AG10803 (cell line): ENCODE measurements at places on chromosomes 2 and 18.

DNA sequence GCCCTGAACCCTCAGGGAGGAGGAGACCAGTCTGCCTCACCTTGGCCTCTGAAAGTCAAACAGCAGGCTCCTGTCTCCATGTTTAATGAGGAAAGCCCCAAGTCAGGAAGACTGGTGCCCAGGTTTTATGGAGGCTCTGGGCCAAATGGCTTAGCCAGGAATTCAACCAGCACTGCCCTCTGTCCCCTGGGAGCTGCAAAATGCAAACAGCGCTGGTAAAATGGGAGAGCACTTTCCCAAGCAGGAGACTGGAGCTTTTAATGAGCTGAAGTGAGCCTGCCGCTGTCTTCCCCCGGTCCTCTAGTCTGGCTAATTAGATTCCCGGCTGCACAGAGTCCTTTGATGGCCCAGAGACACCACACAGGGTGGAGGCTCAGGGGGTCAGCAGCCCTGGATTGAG is 276.0 kb upstream of the TRIB2 start:
- DNase-seq = peak; percentile 36

DNA sequence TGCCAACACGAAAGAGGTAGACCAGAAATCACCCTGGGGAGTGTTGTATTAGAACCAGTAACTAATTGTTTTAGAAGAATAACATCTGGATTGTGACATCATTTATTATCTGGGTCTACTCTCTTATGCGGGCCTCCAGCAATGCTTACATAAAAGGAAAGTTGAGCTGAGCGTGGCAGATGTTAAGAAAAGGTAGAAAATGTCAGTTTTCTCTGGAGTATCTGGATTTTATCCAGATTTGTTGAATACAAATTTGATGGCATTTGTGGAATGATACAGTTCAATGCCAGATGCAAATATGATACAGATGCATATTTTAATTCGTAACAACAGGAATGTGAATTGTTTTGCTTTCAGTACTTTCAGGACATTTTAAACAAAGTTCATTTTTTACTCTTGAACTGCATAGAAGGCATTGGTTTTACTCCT is 90.3 kb downstream of the PRPF40A start:
- peak; percentile 69 for DNase-seq

DNA sequence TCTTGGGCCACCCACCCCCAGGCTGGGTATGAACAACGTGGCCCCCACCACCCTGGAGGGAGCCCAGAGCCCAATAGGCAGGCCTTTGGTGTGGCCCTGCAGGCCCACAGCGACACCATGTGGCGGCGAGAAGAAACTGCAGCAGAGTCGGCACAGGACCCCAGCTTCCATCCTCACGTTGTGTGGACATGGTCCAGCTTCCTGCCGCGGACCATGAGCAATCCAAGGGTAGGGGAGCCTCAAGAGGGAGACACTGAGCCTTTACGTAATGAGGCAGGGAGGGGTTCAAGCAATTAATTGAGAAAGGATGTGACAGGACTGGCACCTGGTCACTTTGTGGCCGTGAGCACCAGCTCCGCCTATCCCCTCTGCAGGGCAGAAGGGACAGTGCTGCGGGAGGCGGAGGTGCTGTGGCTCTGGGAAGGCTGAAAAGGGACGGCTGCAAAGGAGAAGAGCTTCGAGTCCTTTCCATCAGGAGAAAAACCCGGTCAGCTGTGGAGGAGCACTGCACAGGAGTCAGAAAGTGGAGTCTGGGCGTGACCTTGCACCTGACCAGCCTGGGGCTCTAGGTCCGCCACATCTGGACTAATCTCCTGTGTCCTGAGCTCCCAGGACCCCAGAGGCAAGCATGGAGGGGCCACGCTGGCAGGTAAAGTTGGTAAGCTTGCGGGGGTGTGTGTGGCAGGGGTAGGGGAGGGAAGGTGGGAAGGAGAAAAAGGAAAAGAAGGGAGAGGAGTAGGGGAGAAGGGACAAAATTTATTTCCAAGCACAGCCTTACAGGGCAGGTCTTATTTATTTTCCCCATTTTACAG is 44.9 kb downstream of the TMEM37 start:
- peak; percentile 36 for DNase-seq

DNA sequence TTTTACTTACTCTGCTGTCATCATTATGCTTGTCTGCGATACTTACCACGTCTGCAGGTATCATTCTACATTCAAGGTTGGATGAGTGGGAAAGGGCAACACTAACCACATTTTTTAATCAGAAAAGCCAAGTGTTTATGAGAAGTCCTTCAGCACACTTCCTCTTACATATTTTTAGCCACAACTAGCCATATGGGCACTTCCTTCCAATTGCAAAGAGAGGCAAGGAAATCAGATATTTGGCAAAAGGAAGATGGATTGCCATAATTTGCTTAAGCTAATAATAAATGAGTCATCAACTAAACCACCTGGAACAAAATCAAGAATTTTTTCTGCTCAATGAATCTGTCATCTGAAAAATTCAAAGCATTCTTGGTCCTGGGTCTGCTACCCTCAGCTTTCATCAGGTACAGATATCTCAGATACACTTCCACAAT is 16.7 kb upstream of the MRO start:
- peak; percentile 69 for DNase-seq

- no peak for DNase-seq
Measured at GRCh38 chr2:179461420-179461819, 196.8 kb upstream of the SESTD1 start.

DNA sequence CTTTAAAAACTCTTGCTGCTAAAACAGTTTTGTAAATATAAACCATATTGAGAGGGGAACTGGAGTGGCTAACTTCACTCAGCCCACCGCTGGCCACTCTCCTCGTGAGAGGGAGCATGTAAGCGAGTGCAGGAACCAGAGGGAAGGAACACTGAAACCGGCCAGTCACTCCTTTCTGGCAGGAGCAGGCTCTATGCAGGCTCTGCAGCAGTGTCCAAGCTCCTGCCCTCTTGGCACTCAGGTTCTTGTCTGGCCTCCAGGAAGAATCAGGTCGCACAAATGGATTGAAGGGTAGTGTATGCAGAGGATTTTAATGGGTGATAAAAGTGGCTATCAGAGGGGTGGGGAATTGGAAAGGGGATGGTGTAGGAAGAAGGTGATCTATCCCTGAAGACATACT is 157.7 kb downstream of the TMX3 start:
- DNase-seq = no peak

DNA sequence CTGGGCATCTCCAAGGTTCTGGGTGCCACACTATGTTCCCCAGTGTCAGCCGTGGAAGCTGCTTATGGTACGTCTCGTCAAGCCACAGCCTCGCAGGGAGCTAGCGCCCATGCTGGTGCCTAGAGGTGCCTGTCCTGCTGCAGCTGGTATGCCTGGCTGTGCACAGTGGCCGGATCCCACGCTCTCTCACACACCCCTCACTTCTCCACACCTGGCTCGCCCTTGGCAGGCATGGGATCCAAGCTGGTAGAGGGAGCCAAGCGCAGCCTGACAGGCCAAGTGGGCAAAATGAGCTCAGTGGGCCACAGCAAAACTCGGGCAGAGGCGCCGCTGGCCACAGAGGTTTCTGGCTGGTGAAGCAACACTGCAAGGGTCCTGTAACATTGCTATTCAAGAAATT is 156.1 kb upstream of the RBMS1 start:
- DNase-seq = no peak

DNA sequence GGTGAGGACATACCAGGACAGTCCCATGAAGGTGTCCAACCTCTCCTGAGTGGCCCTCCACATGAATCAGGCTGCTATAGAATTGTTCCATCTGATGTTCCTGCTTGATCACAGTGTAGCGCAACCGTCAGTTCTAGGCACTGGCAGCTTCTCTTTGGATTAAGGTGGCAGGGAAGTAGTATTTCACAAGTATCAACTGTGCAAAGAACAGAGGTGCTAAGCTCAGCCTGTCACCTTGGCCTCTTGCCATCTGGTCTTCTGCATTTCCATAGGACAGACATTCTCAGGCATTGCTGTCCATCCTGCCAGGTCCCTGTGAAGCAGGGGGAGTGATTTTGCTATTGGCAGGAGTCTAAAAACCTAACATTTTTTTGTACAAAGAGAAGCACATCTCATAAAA is 182.2 kb upstream of the EPAS1 start:
- peak; percentile 3 for DNase-seq

DNA sequence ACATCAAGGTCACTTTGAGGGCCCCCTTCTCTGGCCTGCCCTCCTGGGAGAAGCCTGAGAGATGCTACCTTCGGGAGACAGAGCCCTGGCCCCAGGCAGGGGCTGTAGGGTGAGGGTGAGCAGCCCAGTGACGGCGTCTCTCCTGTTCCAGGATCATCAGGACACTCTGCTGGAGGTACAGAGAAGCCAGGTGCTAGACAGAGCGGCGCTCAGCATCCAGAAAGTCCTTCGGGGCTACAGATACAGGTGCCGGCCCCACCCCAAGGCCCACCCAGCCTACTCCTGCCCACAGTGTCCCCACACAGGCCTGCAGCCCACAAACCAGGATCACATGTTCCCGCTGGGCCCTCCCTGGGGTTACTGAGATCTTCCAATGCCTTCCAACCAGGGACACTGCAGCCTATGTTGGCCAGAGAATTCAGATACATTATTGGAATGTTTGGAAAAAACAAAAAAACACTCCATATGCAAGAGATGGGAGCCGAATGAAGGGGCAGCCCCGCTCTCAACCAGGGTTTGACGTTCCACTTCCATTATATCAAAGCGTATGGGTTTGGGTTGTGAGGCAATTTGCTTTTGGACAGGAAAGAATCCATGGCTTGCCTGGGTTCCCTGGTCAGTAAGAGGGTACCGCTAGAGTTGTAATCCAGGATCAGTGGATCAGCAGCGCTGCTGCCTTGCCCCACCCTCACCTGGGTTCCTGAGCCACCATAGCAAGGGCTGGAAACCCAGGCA is 49.5 kb upstream of the GPR17 start:
- DNase-seq = no peak

DNA sequence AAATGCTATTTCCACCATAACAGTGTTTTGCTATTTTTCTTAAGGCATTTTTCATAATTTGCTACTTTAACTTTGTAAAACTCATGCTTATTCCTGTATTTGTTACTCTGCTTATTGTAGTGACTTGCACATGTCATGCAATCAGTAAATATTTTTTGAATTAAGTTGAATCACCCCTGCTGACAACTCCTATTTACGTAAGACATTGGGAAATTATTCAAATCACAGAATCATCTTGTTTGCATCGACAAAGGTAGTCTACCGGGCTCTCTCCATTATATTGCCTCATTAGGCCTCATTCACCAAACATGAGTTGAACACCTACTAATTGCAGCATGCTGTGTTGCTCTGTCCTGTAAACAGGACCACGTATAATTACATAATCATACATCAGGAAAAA is 478.5 kb upstream of the ZEB2 start:
- no peak for DNase-seq

DNA sequence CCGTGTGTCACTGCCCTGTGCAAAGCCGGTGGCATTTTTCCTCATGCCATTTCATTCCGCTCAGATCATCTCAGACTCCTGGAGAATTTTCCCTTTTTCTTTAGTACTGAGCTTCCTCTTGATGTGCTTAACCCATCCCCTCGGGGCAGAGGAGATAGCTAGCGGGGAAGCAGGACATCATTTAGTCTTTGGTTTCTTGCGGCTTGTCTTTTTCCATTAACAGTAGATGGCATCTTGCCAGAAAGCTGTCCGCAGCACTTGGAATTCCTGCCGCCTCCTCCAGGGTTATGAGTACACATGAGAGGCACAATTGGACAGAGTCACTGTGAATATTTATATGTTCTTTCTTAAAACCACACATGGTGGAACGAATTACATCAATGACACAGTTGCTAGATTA is 226.6 kb downstream of the ALPK2 start:
- no peak for DNase-seq

DNA sequence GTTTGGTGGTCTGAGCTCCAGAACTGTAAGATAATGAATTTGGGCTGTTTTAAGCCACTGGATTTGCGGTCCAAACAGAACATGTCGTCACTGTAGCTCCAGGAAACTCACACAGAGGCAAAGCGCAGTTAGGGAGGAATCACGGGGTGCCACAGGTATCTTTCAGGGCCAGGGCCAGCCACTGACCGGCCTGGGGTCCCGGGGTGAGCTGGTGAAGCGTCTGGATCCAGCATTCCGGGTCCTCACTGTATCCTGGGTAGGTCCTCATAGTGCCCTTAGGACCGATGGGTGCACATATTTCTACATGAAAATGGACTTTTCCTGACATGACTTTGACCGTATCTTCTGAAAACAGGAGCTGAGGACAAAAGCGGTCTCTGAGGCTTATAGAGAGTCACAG is 196.0 kb upstream of the HDAC4 start:
- DNase-seq = no peak

DNA sequence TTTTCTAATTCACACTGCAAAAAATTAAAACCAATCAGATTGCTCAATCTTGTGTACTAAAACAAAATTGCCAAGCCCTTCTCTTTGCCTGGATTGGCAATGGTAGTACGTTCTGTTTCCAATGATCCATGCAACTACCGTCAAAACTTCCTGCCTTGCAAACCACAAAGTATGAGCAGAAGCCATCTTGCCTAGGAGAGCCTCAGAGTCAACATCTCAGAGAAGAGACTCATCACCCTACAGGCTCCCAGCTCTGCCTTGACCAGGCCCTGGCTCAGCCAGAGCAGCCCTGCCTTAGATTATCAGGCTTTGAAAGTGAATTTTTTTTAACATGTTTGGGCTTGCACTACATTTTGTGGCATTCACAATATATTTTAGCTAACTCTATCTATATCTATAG is 574.1 kb downstream of the SATB2 start:
- DNase-seq = peak; percentile 62

GRCh38 chr18:13917401-13917800 is 2.1 kb upstream of the MC2R start:
- no peak for DNase-seq

GRCh38 chr2:240324312-240325015 is 111.0 kb upstream of the GPC1 start:
- no peak for DNase-seq

DNA sequence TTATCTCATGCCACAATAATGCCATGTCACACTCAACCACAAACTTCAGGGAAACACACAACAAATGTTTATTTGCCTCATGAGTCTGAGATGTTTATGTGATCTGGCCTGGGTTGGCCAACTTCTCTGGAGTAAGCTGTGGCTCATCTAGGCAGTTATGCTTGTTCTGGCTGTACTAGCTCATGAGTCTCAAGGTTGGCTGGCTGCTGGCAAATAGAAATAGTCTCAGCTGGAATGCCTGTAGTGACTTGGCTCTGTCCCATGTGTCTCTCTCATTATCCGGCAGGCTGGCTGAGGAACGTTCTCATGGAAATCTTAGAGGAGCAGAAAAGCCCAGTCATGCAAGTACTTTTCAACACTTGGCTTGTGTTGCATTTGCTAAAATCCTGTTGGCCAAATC is 234.9 kb upstream of the CDH2 start:
- peak; percentile 95 for DNase-seq

- no peak for DNase-seq
Measured at GRCh38 chr2:48993576-48993975, 160.7 kb downstream of the FSHR start.

DNA sequence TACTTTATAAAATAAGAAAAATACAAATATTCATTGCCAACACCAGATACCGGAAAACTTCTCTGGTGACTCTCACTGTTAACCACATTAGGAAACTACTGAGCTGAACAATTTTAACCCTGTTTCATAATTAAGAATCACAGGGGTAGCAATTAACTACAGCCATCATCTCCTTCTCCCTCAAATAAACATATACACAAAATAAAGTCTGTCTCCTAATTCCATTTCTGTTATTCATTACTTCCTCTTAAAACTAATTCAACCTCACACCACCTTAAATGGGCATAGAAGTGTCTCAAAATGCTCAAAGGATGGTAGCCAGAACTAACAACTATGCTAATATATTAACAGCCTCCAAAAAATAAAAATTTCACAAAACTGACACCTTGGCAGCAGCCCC is 60.7 kb downstream of the ACVR1 start:
- no peak for DNase-seq
